ENCODE measurements at places on chromosomes 3 and 15.

GRCh38 chr15:25695875-25696760 lies 167.0 kb downstream of the ATP10A start:
- no peak for DNase-seq

- DNase-seq: no peak
These were observed 21.0 kb upstream of the FNDC3B start for GRCh38 chr3:172018364-172018763.

GRCh38 chr3:19293295-19293694 lies 145.0 kb downstream of the KCNH8 start:
- DNase-seq: no peak

DNA sequence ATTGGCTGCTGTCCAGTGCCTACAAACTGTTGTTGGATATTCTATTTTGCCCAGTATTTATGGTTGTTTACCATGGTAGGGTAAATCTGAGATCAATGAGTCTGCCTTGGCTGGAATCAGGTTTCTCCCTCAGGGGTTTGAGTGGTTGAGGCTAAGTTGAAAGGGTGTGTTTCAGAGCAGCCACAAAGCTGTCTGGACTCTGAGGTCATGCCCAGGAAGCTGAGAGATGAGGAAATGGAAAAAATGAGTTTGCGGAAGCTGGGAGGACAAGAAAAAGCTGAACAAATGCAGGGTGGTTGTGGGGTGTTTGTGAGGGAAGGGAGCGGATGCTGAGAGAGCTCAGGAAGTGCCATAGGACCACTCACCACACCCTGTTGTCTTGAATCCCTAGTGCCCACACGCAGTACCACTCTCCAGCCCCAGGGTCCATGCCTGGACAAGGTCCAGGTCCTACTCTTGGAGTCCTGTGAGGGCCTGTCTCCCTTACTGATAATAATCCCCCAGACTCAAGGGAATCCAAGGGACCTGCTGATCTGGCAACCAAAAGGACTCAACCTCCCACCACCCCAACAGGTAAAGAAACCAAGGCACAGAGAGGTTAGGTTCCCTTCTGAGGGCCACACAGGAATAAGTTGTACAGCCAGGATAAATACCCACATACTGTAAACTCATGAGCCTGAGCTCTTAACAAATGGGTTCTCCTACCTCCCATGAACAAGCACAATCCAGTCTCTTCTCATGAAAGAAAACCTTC lies 81.6 kb downstream of the PPCDC start:
- DNase-seq: peak; percentile 73

- no peak for DNase-seq
These were observed 53.1 kb downstream of the PAK2 start for GRCh38 chr3:196792771-196793170.

DNA sequence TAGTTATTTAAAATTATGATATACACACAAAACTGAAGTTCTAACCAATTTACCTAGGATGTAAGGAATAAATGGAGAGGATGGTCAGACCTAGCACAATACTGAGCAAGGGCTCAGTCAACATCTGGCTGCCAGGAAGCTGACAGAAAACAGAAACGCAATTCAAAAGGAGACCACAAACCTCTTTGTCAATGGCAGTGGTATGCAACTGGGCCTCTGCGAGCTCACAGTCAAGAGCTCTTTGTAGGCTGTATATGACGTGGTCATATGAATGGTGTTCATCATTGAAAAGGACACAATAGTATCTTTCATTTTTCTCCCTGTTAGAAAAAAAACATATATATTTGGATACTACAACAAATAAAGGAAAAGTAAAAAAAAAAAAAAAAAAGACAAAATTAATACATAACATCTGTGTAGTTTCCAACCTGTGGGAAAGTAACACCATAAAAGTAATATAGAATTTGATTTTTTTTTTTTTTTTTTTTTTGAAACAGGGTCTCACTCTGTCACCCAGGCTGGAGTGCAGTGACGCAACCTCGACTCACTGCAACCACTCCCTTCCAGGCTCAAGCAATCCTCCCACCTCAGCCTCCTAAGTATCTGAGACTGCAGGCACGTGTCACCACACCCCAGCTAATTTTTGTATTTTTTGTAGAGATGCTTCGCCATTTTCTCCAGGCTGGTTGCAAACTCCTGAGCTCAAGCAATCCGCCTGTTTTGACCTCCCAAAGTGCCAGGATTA lies 37.9 kb downstream of the UBR1 start:
- DNase-seq: no peak

- no peak for DNase-seq
These were observed 20.8 kb upstream of the NR2C2 start for GRCh38 chr3:14926592-14926991.

DNA sequence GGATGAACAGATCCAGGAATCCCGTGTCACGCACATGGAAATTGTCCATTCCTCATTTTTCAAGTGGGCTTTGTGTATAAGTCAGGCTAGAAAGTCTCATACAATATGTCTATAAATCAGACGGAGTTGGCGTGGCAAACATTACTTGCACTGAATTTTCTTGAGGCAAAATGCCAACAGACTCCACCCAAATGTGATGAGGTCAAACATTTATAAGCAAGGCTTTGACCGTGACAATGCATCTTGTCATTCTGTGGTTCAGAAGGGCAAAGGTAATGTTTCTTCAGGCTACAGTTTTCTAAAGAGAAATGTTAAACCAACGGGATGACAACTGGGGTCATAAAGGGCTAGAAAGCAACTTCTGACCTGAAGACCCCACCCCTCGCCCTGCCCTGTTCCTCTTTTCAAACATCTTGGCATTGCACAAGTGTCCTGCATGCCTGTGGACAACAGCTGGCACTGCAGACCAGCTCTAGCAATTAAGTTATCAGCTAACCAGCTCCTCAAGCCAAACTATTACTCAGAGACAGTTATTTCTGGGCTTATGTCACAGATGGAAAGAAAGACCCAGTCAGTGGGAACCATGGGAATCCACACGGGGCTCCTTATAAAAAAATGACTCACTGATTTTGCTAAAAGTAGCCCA lies 36.5 kb upstream of the SPTBN5 start:
- no peak for DNase-seq

- no peak for DNase-seq
These were observed 2.1 kb upstream of the PRR20G start for GRCh38 chr3:127289706-127290575.

- DNase-seq: no peak
These were observed 109.9 kb upstream of the NANOGP8 start for GRCh38 chr15:35195031-35195430.

GRCh38 chr3:129305592-129306091 lies 27.0 kb downstream of the HMCES start:
- DNase-seq: no peak

- DNase-seq: peak; percentile 68
These were observed 68.3 kb upstream of the SLC12A8 start for GRCh38 chr3:125280668-125281361.

- peak; percentile 80 for DNase-seq
These were observed 175.5 kb downstream of the CFAP20DC start for GRCh38 chr3:58874248-58874741.

GRCh38 chr15:67547836-67548235 lies 5.3 kb downstream of the MAP2K5 start:
- no peak for DNase-seq

DNA sequence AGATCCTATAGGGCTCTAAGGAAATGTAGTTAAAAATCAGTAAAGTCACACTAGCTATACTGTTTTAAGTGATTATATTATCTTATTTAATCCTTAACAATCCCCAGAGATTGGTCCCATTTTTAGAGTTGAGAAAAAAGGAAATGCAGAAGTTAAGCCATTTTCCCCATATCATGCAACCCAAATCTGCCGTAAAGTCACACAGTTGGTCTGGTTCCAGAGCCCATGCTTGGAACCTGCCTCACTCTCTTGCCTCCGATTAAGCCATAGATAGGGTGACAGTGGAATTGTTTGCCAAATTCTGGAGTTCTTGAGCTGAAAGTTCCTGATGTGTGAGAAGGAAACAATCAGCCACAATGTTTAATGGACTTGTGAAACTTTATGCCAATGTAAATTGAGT lies 2.3 kb upstream of the P2RY13 start:
- DNase-seq: no peak

DNA sequence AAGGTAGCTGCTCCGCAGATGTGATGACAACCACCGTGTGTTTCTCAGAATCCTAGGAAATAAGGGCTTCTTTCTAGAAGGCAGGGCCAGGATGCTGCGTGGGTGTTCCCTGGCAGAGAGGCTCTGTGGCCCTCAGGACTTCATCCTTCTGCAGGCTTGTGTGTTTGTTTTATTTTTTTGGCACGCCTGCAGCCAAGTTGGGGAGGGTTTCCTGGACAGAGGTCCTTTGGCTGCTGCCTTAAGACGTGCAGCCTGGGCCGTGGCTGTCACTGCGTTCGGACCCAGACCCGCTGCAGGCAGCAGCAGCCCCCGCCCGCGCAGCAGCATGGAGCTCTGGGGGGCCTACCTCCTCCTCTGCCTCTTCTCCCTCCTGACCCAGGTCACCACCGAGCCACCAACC lies at the start of gene CLEC3B:
Gene CLEC3B (plus strand): TSS at position 266 of the 400 bp plus-strand sequence. CDS start 60 bp downstream, at position 326.
- no peak for DNase-seq

- DNase-seq: peak; percentile 42
These were observed 471.0 kb upstream of the PROK2 start for GRCh38 chr3:72255791-72256559.

DNA sequence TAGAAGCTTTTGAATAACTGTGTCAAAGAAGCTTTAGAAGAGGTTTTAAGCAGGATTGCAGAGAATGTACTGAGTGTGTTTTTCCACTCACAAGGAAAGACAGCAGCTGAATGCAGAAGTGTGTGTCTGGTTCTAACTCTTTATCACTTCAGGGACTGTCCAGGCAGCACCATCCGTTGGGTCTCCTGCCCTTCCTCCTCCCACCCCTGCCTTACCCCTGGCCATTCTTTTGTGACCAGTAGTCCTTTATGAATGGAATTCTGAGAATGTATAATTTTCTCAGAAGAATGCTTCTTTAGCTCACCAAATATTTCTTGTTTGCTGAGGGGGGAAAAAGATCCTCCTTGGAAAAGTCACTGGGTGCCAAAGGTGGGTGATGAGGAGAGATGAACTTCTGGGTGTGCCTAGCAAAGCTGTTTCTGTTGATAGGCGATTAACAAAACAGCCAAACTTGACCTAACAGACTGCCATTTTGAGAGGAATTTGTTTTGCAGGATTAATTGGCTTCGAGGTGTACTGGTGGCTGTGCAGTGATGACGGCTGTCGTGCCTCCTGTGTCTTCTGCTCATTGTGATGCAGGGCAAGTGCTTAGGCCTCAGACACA lies 70.9 kb downstream of the IGF1R start:
- no peak for DNase-seq

DNA sequence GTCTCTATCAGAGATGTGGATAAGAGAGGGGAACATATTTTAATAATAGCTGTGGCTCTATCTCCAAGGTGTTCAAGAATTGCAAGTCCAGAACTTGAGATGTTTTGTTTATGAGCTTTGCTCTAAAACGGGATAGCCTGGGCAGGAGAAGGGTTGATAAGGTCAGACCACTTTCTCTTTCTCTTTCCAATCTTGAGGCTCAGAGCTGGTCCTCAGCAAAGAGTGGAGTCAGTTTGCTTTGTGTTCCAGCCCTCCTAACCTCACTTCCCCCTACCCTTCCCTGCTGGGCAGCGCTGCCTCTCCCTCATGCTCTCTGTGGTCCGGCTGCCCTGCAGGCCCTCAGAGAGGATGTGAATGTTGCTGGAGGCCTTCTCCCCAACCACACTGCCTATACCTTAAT lies 13.8 kb downstream of the KLHL6 start:
- DNase-seq: no peak

DNA sequence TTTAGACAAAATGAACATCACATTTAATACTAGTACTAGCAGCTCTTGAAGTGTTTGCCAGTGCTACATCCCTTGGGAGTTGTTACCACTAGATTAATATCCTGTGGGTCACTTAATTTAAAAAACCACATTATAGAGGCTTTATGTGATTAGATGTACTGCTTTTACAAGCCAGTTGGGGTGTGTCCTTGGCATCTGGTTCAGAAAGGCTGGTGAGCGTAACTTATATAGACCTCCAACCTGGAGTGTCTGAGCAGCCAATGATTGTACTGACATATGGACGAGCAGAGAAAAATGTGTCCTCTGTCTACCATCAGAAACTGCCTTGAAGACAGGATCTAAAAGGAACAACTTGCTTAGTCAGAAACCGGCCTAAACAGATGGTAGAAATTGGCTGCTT lies 306.2 kb upstream of the ATP11B start:
- no peak for DNase-seq

GRCh38 chr15:76057332-76058000 lies 2.3 kb upstream of the TMEM266 start:
- no peak for DNase-seq

DNA sequence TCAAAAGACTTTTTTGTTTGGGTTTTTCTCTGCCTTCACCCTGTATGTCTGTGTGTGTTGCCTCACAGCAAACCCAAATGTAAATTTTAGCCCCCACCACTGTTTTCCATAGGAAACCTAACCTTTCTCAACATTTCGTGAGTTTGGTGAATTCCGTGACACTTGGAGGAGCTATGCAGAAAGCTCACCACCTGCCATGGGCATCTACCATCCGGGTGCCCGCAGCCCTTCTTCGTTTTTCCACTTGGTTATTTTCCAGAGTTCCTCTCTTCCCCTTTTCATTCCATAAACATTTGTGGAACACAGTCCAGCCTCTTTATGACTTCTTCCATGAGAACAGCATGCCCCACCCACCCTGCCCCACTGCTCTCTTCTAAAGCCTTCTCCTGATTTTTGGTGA lies 31.3 kb downstream of the TMEM158 start:
- no peak for DNase-seq

- no peak for DNase-seq
These were observed 3.7 kb downstream of the ZNF621 start for GRCh38 chr3:40528426-40528825.

GRCh38 chr15:75872403-75872990 lies 29.2 kb downstream of the UBE2Q2 start:
- DNase-seq: no peak

GRCh38 chr3:26068890-26069289 lies 279.0 kb downstream of the OXSM start:
- DNase-seq: no peak

DNA sequence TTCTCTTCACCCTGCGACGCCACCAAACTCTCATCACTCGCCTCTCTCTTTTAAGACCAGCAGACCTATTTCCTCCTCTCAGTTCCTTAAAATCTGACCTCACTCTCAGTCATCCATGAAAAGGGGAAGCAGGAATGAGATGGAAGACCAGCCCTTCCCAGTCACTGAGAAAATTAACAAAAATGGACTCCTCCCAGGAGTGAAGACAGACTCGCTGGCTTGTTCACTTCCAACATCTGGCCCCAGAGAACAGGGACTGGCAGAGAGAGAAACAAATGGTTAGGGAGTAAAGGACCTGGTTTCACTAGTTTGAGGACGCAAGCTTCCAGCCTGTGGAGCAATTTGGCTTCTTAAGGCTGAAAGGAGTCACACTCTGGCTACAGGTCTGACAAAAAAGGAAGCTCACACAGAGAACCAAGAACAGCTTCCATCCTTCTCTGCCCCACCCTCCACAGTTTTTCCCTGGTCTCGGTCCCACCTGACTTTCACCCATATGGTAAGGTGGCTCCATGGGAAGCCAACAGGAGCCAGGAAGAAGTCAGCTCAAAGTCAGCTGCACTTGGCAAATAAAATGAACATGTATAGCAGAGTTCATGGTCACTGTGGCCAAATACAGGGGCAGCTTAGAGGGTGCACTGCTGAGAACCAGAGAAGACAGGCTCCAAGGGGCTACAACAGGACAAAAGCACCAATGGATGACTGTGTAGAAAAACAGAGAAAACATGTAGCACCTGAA lies 57.2 kb downstream of the ITGB5 start:
- no peak for DNase-seq

GRCh38 chr3:124229420-124229819 lies 237.5 kb upstream of the ROPN1 start:
- no peak for DNase-seq

- DNase-seq: no peak
These were observed 120.3 kb upstream of the PRR20G start for GRCh38 chr3:127408022-127408683.

- DNase-seq: no peak
These were observed 29.8 kb downstream of the PLA1A start for GRCh38 chr3:119627461-119627860.

Data from DMS79 (cell line).